ENCODE measurements at places on chromosomes 4 and X.

DNA sequence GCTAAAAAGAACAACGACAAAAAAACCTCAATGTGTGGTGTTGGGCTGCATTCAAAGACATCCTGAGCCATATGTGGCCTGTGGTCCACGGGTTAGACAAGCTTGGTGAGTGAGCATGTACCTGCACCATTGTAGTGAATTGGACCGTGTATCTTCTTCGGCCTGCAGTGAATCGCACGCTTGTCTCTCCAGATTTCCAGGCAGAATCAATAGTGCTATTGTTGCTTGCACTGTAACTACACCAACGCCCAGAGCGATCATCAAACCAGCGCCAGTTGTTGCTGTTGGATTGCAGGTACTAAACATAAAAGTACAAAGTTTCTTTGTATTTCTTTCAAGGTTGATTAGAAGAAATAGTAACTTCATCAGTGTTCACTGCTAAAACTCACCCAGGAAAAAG, 101.6 kb downstream of the HUWE1 start:
- DNase-seq: no peak

- DNase-seq: no peak
Observed at GRCh38 chr4:144820011-144820727, 174.2 kb downstream of the HHIP start.

DNA sequence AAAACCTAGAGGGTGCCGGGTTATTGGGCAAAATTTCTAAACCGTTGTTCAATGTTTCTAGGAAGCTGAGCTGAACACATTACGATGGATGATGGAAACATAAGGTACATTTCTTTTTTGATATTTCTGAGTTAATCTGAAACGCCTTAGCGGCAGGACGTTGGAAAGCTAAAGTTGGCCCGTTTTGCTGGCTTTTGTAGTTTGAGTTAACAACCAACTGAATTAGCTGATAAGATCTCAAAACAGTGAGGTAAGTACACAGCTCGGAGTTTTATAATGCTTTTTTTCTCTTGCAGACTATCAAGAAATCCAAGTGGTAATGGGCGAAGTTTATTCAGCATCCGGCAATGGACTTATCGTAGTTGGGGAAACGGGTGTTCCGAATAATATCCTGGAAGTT, 73.5 kb downstream of the PRSS12 start:
- DNase-seq: no peak

GRCh38 chr4:52728691-52729240, 22.5 kb downstream of the ERVMER34-1 start:
- no peak for DNase-seq

DNA sequence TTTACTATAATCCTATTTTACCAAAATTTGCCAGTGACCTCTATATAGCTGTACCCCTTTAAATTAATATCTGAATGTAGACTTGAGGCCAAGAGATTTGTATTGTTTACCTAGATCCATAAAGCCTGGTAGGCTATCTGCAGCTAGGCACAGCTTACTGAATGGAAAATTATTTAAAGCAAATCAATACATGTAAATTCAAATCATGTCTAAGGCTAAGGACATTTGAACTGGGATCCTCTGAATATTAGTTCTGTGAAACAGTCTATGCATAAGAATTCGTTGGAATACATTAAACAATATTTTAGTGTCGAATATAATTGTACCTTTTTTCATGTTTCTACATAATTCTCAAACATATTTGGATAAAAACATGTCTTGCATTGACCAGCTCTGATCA, 1.6 kb downstream of the UGT2A3 start:
- DNase-seq: no peak

- DNase-seq: no peak
Observed at GRCh38 chrX:70613295-70613694, 168.7 kb downstream of the DLG3 start.

GRCh38 chr4:119897260-119897659, 169.4 kb downstream of the MAD2L1 start:
- no peak for DNase-seq

- DNase-seq: no peak
Observed at GRCh38 chr4:78293348-78293747, 236.2 kb downstream of the FRAS1 start.

GRCh38 chrX:40003428-40004245, 94.1 kb downstream of the BCOR start:
- DNase-seq: no peak

GRCh38 chrX:2889045-2889605, 40.0 kb downstream of the ARSD start:
- no peak for DNase-seq

GRCh38 chr4:16079046-16079445, 4.8 kb downstream of the PROM1 start:
- DNase-seq: no peak

DNA sequence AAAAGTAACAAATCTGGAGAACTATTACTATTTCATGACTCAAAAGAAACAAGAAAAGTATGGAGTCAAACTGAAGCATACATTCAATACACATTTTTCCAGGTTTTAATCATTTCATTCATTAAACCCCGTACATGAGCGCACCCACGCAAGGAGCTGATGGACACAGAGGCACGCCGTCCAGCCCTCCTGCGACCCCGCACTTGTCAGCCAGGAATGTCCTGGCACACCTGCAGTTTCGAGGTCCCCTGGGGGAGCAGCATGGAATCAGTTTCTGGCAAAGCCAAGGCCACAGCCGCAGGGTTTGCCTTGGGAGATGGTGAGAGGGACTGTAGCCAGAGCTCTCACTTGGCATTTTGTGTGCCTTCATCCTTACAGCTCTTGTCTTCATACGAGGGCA, 12.8 kb upstream of the SLC2A9 start:
- no peak for DNase-seq

DNA sequence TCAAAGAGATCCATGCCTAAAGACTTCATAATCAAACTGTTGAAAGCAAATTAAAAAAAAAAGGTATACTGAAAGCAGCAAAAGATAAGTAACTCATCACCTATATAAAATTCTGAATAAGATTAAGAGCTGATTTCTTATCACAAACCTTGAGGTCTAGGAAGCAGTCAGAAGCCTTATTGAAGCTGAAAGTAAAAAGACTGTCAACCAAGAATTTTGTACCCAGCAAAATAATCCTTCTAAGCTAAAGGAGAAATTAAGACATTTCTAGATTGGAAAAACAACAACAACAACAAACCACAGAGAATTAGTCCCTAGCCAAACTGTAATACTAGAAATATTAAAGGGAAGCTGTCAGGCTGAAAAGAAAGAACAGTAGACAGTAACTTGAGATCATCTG, 622.9 kb downstream of the PCDH7 start:
- DNase-seq: no peak

DNA sequence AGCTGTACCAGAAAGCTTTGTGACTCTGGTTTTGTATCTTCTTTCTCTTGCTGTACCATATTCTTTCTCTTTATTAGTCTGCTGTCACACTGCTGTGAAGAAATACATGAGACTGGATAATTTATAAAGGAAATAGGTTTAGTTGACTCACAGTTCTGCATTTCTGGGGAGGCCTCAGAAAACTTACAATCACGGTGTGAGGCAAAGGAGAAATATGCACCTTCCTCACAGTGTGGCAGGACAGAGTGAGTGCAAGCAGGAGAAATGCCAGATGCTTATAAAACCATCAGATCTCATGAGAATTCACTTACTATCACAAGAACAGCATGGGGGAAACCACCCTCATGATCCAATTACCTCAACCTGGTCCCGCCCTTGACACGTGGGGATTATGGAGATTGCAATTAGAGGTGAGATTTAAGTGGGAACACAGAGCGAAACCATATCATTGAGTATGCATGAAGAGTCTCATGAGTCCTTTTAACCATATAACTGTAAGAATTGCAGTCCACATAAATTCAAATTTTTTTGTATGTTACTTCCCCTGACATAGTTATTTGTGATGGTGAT, 67.4 kb upstream of the INPP4B start:
- no peak for DNase-seq

- DNase-seq: no peak
Observed at GRCh38 chr4:3344596-3344995, 51.8 kb downstream of the RGS12 start.

GRCh38 chr4:69489856-69490255, 5.8 kb downstream of the UGT2B4 start:
- no peak for DNase-seq

- DNase-seq: no peak
Observed at GRCh38 chrX:39227371-39227770, 426.1 kb downstream of the MID1IP1 start.

DNA sequence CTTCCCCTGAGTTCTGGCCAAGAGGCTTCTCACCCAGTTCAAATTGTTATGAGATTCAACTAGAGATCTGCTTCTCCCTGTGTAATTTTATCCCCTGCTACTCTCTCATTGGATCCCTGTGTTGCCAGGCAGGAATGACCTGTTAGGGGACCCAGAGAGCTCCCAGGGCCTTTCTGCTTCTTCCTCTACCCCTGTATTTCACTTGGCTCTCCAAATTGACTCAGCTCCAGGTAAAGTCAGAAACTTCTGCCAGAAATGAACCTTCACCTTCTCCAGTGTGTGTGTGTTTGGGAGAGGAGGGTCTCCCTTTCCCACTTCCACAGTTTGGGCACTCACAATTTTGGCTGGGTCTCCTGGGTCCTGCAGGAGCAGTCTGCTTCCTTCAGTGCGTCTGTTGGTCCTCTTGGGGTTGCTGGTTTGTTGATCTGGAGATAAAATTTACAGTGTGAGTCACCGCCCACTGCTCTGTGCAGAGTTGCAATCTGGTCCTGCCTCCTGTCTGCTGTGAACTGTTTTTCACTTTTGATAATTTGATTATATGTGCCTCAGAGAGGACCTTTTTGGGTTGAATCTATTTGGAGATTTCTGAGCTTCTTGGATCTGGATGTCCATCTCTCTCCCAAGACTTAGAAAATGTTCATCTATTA, 112.4 kb upstream of the EDA2R start:
- DNase-seq: no peak

DNA sequence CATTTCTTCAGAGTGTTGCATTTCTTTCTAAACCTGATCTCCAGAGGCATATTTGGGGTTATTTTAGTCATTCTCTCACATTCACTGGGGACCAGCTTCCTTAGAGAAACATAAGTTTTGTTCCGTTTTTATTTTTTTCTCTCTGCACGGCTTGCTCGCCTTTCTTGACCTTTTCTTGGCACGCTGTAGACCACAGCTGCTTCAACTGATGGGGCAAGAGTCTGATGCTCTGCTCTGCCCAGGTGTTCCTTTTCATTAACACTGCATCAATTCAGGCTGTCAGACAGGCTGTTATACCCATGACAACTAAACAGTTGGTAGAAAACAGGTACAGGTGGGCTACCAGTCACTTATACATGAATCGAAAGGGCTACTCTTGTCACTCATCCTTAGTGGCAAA, 682.2 kb upstream of the DIAPH2 start:
- DNase-seq: no peak

DNA sequence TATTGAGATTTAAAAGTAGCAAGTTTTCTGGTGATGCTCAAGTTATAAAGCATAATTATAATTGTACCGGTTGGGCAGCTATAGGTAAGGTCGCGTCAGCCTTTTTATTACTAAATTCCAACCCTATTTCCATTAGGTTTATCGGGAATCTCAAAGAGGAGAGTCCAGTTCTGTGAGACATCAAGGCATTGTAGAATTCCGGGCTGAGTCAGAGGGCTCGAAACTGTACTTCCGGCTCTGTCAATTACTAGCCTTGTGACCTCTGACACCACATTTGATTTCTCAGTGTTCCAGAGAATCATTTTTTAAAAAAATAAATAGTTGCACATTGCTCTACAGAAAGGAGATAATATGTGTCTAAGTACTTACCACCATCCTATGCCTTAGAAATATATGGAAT, 4.3 kb downstream of the IL1RAPL1 start:
- DNase-seq: no peak

GRCh38 chrX:31429915-31430314, 358.1 kb upstream of the FTHL17 start:
- no peak for DNase-seq

GRCh38 chr4:153008578-153009199, 72.6 kb downstream of the FHDC1 start:
- no peak for DNase-seq

GRCh38 chr4:116632269-116632668, 453.1 kb downstream of the TRAM1L1 start:
- no peak for DNase-seq

- no peak for DNase-seq
Observed at GRCh38 chr4:38669208-38669607, 5.2 kb downstream of the KLF3 start.

- no peak for DNase-seq
Observed at GRCh38 chrX:109733613-109734083, 591 bp upstream of the ACSL4 start.

DNA sequence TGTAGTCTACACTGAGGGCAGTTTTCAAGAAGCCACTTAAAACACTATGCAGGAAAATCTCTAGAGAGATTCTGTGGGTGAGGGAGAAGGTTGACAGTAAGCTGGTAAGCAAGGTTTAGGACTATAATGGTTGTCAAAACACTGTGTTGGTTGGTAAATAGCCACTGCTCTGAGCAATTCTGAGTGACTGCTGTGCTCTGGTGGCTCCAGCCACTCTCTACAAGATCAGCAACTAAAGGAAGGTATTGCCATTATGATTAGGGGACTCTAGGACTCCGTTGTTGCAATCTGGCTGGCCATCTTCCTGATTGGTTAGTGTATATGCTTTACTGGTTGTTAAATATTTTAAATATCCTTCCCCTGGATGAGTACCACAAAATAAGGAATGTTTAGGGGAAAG, 5.5 kb upstream of the FAM47E start:
- DNase-seq: no peak

DNA sequence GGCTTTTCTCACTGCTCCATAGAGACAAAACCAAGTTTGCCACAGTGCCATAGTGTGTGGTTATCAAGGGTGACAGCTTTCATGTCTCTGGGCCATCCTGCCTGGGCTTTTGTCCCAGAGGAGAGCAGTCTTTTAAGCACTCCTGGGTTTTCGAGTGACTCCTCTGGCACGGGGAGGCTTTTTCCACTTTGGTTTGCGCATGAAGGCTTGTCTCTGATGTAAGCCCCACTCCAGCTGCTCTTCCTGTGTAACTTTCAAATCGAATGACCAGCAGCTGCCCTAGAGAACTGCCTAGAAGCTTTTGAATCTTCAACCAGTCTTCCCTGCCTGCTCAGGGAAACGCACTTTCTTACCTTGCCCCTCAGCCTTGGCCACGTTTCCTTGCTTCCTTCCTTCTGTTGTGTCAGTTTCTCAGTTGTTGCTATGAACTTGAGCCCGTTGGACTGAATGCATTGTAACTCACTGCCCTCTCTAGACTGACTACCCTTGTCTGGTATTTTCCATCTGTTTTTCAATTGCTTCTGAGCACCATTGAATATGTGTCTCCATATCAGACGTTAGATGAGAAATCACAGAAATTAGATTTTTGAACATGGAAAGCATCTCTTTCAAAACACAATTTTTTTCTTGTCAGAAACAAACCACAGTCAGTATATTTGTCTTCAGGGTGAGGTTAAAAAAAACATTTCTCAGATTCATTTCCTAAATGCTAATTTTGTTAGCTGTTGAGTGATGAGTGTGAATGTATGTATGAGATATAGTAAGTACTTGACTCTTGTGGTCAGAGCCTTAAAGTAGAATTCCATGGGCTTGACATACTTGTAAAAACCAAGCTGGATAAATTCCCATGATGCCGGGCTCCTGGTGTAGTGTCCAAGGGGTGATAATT, 45.3 kb downstream of the SLC9A6 start:
- DNase-seq: no peak

GRCh38 chr4:86554646-86555045, 39.5 kb upstream of the PTPN13 start:
- no peak for DNase-seq

- no peak for DNase-seq
Observed at GRCh38 chrX:150676221-150676620, 17.0 kb upstream of the MTMR1 start.

GRCh38 chr4:147923381-147923780, 191.5 kb downstream of the ARHGAP10 start:
- DNase-seq: no peak

GRCh38 chr4:71765821-71766383, 18.0 kb downstream of the GC start:
- DNase-seq: no peak

All from NCI-H510A treated with DMSO at 0.1 percent for 48 hours (cell line).